ENCODE measurements at places on chromosomes 4 and X. TPM values are rescaled to one million over a fixed set of nuclear protein-coding genes. Genes with fewer than 3 reads are reported as not detected.

DNA sequence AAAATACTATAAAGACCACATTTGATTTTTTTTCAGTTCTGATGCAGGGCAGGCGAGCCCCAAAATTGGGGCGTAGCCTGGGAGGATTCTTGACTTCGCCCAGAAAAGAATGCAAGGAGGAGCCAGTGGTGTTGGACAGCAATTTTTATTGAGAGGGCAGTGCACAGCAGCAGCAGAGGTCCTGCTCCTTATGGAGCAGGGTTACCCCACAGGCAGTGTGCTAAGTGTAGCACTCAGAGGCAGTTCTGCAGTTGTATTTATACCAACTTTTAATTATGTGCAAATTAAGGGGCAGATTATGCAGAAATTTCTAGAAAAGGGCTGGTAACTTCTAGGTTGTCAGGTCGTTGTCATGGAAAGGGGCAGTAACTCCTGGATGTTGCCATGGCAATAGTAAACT lies 69.9 kb downstream of the GASK1B start:
- no peak for DNase-seq

The KLHL13 gene
- total RNA-seq: 5.9 TPM

The KCNE5 gene
- 2.7 TPM for total RNA-seq

DNA sequence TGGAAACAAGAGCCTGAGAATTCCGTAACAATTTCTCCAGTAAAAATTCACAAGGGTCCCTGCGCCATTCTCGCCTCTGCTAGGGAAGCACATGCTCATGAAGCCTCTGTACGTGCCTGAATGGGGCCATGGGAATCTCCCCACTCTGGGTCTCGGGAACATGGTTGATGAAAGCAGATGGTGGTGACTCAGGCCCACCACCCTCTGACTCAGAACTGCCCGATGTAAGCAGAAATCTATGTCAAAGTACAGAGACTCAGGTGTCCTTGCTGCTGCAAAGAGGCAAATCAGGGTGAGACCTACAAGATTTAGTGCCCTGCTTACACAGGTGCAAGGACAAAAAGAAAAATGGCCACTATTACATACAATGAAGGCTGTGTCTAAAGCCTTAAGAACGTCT lies 65.0 kb downstream of the SCD5 start:
- DNase-seq: no peak

GRCh38 chr4:54473077-54473545 lies 184.6 kb upstream of the KIT start:
- DNase-seq: no peak

The APLN gene
- total RNA-seq: 2.6 TPM
